AG10803 (cell line): ENCODE measurements at places on chromosomes 16 and 17.
A peak's percentile ranks its signal among the peaks of the same experiment; 100 is the strongest.

- DNase-seq, result peak; percentile 63
These were observed 143.1 kb upstream of the KCNJ18 start for GRCh38 chr17:21549107-21549687.

- DNase-seq, result no peak
These were observed 466 bp downstream of the WDR90 start for GRCh38 chr16:649631-650030.

DNA sequence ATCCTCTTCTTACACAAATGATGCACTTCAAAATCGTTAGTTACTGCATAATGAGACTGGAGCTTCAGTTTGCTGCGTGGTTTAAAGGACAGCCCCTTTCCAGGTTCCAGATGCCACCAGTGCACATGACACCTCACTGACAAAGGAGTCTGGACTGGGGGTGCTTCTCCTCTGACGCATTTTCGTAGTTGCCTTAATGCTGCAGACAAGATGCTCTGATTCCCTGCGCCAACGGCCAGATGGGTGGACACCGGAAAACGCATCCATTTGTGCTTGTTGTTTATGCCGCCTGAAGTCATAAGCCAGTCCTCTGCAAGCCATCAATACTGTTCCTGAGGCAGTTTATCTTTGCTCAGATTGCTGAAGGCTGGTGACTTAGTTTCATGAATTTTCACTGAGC lies 16.0 kb downstream of the FBXO31 start:
- no peak for DNase-seq

DNA sequence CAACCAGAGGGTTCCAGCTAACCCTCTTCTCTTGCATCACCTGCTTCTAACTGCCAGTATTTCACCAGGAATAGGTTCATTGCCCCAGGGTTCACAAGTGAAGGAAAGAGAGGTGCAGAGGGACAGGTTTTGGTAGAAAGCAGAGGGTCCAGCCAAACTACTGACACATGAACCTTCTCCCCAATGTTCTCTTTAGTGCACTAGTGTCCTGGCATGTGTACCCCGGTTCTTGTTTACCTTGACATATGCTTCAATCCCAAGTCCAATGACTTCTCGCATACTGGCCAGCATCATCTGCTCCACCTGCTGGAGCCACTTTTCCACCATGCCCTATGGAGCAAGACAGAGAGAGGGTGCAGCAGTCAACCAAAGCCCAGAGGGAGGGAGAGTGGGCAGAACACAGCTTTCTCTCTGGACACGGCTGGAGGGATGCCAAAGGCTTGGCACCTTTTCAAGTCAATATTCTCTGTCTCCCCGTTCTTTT lies 90.6 kb downstream of the DNAH3 start:
- DNase-seq, result no peak

DNA sequence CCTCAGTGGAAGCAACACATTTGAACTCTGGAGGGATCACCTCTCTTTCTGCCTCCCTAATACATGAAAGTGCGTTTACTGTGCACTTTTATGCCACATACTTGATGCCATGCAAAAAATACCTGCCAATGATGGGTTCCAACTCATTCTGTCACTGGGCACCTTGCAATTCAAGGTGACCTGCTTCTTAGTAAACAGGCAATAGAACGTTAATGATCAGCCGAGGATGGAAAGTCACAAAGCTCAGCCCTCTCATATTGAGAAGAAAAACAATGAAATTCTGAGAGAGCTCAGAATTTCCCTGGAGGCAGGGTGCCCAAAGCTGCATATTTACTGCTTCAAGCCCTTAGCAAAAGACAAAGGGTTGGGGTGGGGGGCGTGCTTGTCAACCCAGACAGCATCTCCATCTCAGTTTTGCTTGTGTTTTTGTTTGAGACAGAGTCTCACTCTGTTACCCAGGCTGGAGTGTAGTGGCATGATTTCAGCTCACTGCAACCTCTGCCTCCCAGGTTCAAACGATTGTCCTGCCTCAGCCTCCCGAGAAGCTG lies 23.2 kb downstream of the LITAF start:
- no peak for DNase-seq

DNA sequence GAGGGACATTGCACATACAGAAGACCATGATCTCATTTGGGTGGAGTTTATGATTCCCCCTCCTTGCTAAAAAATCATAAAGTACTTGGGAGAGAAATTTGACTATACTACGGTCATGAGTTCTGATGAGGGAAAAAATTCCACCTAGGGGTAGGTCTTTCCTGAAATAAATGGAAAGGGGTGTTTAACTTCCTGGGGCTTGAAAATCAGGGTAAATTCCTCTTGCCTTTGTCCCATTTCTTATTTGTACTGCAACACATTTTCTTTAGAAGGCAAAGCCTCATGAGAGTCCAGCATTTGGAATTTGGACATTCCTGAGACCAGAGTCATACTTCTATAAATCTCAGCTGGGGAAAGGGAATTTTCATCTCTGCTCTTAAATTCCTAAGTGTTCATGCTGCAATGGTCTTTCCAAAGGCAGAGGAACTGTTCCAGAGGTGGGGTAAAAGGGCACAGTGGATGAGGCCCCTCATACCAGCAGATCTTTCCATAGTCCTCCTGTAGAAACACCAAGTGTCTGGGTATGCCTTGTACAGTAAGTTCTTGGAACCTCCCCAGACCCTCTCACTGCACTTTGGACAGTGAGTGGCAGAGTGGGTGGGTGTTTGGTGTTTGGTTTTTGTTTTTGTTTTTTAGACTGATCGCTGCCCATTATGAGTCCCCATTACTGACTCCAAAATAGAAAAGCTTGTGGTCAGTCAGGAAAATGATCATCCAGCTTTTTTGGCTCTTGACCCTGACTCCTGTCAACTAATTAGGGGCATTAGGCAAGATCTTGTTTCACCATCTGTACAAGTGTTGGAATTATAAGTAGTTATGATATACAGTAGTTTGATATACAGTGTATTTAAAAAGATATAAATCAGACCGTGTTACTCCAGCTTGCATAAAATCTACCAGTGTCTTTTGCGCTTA lies 6.0 kb downstream of the LYRM1 start:
- peak; percentile 94 for DNase-seq

DNA sequence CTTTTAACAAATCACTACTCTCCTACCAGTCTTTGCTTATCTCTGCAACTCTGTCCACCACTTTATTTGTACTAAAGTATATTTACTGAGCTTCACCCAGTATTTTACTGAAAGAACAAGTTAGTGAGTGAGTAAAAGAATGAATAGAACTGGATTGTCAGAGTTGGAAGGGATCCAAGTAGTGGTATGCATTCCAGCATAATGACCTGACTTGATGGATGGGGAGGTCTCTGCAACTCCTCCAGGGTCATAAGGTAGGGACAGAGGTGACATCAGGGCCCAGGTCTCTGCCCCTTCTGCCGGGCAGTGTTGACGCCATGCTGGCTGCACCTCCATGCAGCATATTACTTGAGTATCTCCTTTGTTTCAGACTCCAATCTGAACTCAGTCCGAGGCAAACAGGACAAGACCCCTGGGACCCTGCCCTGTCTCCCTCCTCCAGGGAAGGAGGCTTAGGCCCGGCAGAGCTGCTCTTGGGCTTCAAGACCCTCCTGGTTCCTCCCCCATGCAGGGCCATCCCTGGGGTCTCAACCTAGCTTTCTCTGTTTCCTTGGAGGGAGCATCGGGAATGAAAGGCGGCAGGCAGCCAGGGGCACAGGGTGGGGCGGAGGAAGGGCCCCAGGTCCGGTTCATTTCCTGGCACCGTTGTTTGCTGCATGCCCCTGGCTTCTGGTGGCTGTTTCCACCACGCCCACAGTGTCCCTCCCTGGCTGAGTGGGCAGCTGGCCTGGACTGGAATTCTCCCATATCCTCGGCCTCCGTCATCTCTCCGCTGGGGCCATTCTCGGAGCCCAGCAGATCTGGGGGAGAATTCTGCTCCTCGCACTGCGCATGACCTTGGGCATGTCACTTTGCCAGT lies 12.4 kb upstream of the ITGA3 start:
- no peak for DNase-seq

DNA sequence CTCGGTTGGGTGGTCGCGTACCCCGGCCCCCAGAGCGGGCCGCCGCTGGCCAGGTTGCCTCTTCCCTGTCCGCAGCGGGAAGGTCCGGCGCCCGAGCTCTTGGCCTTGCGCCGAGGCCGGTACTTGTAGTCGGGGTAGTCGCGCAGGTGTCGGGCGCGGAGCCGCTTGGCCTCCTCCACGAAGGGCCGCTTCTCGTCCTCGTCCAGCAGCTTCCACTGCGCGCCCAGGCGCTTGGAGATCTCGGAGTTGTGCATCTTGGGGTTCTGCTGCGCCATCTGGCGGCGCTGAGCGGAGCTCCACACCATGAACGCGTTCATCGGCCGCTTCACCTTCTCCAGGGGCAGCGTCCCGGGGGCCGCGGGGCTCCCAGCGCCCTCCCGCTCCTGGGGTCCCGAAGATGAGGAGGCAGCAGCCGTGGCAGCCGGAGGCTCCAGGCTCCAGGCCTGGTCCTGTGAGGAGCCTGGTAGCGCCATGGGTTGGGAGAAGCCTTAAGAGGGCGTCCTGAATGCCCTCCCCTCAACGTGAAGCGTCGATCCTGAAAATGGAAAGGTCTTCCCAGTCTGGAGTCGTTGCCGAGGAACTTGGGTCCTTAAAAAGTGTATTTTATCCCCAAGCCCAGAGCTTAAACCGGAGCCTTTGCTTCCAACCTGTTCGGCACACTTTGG lies 558 bp downstream of the SOX15 start:
- DNase-seq, result peak; percentile 83

GRCh38 chr17:1736348-1737281 lies 6.1 kb upstream of the SERPINF2 start:
- peak; percentile 60 for DNase-seq

DNA sequence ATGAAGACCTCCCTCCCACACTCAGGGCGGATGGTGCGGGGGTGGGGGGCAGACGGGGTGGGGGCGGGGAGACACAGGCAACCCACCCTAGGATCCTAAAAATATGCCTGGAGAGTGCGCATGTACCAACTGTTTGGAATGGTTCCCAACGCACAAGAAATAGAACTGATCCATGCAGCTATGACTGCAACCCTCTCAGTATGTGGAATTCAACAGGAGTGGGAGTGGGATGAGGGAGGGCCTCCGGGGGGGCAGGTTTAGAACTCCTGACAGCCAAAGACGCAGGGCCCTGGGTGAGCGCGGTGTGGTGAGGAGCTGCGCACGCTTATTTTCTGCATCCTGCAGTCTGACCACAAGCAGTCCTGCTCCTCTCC lies 1.1 kb upstream of the P2RX5 start:
- DNase-seq, result no peak

- no peak for DNase-seq
These were observed 23.4 kb downstream of the MYH13 start for GRCh38 chr17:10349403-10349802.

DNA sequence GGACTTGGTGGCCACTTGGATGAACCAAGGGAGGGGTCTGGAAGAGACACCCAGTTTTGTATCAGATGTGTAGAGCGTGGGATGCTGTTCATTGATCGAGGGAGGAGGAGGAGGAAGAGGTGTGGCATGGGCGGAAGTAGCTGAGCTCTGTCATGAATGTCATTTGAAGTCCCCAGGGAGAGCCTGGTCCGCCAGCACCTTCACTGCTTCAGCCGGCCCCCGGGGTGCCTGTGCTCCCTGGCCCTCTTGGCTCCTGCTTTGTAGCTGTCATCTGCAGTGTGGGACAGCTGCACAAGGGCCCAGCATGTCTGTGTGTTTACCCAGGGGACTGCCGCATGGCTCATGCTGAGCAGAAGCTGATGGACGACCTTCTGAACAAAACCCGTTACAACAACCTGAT lies 75.4 kb upstream of the RBL2 start:
- no peak for DNase-seq

- DNase-seq, result peak; percentile 72
These were observed 9.0 kb downstream of the TMEM98 start for GRCh38 chr17:32936894-32937500.

DNA sequence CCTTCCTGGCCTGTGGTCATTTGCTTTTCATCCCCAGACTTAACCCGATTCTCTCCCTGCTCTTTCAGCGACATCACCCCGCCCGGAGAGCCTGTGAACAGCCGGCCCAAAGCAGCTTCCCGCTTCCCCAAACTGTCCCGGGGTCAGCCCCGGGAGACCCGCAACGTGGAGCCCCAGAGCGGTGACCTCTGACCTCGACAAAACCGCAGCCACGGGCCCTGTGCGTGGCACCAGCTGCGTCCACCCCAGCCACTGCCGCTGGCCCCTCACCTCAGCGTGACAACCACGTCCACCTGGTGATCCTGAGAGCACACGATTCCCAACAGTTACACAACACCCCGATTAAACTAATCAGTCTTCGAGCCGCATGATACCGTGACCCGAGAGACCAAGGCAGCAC lies 235.2 kb downstream of the CPPED1 start:
- no peak for DNase-seq
